ENCODE measurements at places on chromosomes 6 and 20.

DNA sequence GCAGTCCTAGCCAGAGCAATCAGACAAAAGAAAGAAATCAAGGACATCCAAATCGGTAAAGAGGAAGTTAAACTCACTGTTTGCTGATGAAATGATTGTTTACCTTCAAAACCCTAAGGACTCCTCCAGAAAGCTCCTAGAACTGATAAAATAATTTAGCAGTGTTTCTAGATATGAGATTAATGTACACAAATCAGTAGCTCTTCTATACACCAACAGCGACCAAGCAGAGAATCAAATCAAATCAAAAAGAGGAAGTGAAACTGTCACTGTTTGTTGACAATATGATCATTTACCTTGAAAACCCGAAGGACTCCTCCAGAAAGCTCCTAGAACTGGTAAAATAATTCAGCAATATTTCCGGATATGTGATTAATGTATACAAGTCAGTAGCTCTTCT, 21.7 kb downstream of the SERPINB9 start:
- DNase-seq = no peak

GRCh38 chr6:25692472-25692871, 40.5 kb downstream of the SCGN start:
- no peak for DNase-seq

GRCh38 chr6:137389150-137389704, 105.0 kb downstream of the OLIG3 start:
- no peak for DNase-seq

DNA sequence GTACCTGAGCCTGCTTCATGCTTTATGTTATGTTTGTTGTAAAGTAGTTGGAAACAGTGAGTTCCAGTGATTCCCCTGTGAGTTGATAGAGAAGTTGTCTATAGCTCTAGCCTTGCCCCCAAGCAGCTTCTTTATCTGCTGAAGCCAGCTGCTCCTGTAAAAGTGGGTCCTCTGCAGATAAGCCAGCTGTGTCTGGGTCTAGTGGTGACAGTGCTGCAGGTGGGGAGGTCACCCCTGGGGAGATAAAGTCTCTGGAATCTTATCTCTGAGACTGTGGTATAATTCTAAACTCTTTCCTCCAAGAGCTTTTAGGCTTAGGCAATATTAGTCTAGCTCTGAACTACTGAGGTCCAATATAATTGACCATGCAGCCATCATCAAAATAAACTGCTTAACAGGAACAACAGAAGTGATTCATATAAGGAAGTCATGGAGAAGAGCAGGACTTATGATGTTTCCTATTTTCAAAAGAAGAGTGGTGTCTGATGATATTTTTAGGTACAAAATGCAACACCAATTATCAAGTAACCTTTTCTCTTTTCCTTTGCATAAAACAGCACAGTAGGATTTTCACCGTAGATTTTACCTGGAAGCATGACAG, 44.2 kb upstream of the TMEM217 start:
- DNase-seq = no peak

GRCh38 chr20:47847884-47848485, 62.7 kb upstream of the SULF2 start:
- no peak for DNase-seq

GRCh38 chr6:84763003-84763885, 1.2 kb downstream of the TBX18 start:
- no peak for DNase-seq

DNA sequence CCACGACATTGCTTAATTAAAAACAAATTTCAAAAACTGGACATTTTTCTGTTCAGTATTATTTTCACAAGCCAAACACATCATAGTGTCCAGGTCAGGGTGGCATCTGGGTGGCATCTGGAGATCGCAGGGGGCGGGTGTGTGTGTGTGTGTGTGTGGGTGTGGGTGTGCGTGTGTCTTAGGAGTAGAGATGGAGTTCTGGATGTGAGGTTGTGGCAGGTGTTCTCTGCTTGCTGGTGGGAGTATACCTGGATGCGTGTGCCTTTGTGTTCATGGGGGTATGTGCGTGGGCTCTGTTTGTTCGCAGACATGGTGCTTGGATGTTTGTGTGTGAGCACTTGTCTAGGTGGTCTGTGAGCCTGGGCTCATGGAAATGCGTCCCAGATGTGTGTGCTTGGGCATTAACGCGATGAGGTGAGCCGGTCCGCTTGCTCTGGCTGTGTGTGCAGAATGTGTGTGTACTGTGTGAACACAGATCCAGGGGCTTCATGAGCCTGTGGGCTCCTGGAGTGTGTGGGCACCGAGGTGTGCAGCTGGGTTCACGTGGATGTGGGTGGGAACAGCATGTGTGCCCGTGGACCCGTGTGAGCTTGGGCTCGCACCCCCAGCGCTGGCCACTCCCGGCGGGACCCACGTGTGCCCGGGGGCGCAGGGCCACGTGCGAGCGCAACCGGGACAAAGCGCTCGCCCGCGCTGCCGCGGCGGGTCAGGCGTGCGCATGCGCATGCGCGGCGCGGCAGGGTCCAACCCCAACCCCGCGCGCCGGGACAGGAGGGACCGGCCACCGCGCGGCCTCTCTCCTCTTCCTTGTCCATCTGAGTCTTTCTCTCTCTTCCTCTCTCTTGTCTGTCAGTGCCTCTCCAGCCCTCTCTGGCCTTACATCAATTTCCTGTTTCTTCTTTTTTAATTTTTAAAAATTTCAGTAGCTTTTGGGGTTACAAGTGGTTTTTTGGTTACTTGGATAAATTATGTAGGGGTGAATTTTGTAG, 60.4 kb downstream of the SRC start:
- DNase-seq = peak; percentile 34

- no peak for DNase-seq
Measured at GRCh38 chr6:79551401-79551800, 14.2 kb upstream of the LCA5 start.

All from thyroid gland (tissue), 4 donors.